ENCODE measurements at places on chromosomes 5 and 9.

DNA sequence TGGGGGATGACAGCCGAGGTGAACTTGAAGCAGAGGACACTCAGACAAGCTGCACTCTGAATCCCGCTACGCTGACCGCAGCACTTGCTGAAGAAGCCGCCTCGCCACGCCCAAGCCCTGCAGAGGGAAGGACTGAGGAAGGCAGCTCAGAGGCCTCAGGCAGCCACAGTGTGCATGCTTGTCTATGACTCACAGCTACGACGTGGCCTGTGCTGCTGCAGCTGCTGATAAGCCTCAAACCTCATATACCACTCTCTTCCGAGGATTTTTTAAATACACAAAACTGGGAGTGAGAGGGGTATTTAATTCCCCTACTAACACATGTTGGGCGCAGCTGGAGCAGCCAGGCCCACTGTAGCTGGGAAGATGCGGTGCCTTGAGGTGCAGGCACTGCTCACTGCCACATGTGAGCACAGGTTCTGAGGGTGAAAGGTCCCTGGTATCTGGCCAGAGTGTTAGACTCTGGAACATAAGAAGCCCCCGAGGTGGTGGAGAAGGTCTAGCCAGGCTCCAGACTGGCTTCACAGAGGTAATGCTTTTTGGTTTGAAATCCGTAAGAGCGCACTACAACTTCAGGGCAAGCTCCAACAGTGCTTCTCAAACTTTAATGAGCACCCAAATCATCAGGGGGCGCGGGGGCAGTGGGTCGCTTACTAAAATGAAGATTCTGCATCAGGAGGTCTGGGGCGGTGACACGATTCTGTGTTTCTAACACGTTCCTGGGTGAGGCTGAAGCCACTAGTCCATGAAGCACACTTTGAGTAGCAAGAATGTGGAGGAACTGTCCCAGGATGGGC is 196.8 kb downstream of the AUH start:
- DNase-seq = peak; percentile 43

DNA sequence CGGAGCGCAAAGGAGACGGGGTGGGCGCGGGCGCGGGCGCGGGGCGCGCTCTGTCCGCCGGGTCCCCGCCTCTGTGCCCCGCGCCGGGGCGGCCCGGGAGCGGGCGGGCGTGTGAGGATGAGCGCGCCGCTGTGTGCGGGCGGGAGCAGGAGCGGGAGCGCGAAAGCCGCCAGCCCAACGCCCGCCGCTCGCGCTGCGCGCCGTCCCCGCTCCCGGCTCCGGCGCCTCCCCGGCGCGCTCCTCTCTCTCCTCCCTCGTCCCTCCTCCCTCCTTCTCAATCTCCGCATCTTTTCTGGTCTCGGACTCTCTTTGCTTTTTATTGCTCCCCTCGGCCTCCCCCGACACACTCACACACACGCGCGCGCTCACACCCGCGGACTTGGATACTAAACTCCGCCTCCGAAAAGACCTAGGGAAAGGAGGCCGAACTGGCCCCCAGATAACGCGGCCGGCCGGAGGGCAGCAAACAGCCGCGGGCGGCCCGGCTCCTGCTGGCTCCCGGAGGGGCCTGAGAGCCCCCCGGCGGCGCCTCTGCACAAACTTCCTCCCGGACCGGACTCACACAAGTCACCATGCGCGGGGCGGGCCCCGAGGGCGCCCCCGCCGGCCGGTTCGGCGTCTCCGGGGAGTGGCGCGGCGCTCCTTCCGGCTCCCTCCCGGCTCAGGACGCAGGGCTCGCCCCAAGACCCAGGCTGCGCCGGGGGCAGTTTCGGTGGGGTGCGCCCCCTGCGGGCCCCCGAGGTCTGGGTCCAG is at the start of gene FIBCD1:
TSS of gene FIBCD1 (minus strand) at position 596 of the 753 bp plus-strand sequence. CDS start 640 bp downstream, outside the sequence.
- no peak for DNase-seq

DNA sequence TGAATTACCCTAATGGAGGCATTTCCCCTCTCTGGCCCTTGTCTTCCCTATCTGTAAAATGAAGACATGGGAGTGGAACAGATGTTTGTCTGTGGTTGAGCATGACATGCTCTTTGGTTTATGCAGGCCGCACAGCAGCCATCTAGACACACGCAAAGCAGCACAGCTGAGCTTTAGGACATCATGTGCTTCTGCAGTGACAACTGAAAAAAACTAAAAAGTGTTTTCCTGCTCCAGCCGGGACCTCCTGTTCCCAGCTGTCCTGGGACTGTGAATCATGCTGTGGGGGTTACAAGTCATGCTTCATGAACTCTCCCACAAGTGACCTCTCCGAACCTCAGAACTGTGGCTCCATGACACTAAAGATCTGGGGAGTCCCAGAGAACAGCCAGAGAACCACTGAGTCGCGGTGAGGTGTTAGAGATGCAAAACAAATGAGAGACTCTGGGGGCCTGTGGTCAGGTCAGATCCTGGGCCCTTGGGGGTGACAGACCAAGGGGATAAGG is 1.7 kb downstream of the SMIM3 start:
- no peak for DNase-seq

GRCh38 chr9:121744002-121744686 is 92.7 kb downstream of the DAB2IP start:
- DNase-seq = no peak

GRCh38 chr9:109906766-109907382 is 126.9 kb downstream of the PALM2AKAP2 start:
- DNase-seq = no peak

- peak; percentile 8 for DNase-seq
Observed at GRCh38 chr5:88190106-88190834, 78.4 kb downstream of the TMEM161B start.

DNA sequence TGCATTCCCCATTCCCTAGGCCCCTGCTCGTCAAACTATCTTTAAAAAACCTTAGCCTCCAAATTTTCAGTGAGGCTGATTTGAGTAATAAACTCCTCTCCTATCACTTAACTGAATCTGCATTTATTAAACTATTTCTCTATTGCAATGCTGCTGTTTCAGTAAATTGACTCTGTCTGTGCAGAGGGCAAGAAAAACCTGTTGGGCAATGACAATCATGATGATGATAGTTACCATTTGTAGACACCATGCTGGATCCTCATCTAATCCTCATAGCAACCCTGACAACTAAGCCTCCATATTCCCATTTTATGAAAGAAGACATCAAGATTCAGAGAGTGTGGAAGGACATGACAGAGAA is 212.9 kb downstream of the TRIM32 start:
- no peak for DNase-seq

DNA sequence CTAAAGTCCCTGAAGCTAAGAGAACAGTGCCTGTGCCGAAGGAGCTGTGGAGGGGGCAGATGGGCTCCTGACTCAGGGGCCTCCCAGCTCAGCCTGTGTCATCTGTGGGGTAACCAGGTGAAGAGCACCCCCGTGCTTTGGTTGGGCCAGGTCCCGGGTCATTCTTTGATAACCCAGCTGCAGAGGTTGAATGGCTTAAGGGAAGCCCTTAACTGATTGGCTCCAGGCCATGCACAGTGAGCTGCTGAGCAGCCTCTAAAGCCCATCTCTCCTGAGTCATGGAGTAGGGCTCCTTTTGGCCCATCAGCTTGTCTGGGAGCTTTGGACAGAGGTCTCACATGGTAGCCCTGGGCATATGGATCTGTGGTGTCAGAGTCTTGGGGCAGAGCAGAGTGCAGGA is 28.7 kb downstream of the COL27A1 start:
- no peak for DNase-seq

DNA sequence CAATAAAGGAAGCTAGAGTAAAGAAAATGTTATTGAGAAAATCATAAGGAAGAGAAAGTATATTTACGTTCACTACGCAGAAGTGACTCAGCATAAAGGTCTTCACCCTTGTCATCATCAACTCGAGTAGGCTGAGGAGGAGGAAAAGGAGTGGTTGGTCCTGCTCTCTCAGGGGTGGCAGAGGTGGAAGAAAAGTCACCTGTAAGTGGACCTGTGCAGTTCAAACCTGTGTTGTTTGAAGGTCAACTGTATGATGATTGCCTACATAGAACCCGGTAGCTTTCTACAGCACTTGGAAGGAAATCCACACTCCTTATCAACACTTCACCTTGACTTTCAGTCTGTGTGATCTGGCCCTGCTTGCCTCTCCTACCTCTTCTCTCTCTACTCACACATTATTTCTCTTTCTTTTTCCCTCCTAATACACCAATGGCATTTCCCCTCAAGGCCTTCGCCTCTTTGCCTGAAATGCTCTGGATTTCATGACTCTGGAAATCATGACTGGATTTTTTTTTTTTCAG is 109.3 kb upstream of the CPEB4 start:
- no peak for DNase-seq

DNA sequence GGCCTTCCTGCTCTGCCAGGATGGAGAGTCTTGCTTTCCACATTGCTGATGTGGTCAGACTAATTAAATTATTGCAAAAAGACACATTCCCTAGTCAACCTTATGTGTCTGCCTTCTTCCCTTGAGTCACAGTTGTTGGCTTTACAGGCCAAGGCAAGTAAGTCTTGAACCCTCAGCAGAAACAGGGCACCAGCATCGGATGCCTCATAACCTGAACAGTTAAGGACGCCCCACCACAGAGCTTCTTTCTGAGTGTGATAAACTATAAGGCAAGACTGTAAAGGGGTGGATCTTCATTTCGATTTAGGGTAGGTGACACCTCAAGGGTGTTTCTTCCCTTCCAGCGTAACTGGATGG is 670 bp upstream of the KIF2A start:
- no peak for DNase-seq

DNA sequence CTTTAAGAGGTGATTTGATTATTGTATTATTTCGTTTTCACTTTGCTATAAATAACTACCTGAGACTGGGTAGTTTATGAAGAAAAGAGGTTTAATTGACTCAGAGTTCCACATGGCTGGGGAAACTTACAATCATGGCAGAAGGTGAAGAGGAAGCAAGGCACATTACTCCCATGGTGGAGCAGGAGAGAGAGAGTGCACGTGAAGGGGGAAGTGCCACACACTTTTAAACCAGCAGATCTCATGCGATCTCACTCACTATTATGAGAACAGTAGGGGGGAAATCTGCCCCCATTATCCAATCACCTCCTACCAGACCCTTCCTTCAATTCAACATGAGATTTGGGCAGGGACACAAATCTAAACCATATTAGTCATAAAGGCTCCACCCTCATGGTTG is 36.1 kb upstream of the NDFIP1 start:
- DNase-seq = no peak

DNA sequence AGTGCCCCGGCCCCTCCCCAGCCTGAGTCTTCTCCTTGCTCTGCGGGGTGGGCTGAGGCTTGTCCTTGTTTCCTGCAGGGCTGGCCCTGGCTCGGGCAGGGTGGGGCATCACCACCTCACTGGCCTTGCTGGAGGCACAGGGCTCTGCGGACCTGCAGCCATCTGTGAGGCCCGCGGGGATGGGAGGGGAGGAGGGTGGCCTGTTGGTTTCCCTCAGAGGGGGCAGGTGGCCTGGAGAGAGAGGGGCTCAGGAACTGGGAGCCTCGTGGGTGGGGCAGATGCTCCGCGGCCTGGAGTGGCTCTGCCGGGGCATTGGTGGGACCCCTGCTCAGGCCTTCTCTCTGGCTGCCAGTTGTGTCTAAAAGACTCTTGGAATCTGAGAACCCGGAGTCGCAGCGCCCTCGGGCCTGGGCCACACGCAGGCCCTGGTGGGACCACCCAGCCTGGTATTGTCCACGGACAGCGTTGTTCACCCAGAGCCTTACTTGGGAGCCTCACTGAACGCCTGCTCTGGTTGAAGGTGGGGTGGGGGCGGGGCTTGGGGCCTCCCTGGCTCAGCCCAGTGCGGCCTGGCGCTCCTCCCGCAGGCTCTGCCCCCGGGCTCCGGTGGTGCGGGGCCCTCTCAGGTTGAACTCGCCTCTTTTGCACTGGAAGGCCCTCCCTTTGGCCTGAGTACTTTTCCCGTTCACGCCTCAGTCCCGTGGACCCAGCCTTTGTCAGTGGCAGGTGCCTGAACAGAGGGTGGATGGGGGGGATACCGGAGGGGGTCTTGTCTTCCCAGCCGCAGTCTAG is 111.3 kb downstream of the RXRA start:
- no peak for DNase-seq

DNA sequence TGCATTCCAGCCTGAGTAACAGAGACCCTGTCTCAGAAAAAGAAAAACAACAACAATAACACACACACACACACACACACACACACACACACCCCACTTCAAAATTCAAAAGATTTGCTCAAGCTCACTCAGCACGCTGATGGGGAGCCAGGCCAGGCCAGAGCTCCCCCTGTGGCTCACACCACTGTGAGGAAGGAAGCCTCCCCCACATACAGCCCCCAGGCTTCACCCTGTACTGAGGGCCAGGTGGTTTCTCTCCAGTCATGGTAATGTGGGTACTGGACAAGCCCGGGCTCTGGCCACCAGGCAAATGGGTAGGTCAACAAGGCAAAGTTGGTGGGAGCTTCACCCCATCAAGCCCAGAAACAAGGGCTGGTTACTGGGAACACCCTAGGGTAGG is 19.0 kb downstream of the ATOX1 start:
- DNase-seq = no peak

- DNase-seq = no peak
Observed at GRCh38 chr9:120791161-120791560, 2.1 kb downstream of the FBXW2 start.
